ENCODE measurements at places on chromosomes 6 and 20.

GRCh38 chr6:161215193-161215592 lies 58.7 kb downstream of the AGPAT4 start:
- DNase-seq, result no peak

DNA sequence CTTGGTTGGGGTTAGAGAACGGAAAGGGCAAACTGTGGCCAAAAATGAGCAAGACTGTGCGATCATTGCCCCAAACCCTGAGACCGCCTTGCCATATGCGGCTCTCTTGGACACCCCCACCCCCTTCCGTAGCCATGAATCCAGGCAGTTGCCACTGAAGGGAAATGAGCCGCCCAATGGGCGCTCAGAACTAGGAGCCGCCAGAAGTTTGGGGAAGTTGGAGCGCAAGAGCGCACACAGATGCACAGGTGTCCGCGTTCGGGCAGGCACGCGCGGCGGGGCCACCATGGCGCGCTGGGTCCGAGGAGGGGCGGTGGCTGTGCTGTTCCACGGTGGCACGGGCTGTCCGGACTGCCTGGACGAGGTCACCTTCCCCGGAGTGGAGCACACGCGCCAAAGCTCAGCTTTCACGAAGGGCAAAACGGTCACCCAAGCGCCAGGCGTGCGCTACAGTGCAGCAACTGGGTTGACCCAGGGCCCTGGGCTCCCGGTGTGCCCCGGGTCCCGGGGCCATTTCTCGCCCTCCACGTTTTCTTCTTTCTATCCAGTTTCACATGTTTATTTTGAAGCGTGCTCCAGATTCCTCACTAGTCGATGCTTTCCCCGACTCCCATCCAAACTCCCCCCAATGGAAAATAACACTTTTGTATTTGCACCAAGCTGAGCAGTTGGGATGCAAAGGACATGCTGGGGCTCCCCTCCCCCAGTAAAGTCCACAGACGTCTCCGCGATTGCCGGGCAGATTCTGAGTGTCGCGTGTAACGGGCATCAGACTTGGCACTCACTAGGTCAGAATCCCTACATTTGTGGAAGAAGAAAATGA lies 906 bp upstream of the PDE10A start:
- DNase-seq, result no peak

DNA sequence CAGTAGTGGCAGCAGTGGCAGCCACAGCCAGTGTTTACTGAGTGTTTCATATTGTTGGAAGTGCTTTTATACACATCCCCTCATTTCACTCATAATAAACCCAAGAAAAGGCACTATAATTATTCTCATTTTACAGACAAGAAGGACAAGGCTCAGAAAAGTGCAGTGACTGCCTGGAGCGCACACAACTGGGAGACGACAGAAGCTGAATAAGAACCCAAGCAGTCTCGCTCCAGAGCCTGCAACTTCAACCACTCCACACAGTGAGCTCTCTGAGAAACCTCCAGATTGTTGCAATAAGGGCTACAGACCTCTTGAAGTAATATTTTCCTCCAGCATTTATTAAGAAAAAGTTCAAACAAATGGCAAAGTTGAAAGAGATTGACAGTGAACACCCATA lies 76.9 kb downstream of the PLCG1 start:
- no peak for DNase-seq

DNA sequence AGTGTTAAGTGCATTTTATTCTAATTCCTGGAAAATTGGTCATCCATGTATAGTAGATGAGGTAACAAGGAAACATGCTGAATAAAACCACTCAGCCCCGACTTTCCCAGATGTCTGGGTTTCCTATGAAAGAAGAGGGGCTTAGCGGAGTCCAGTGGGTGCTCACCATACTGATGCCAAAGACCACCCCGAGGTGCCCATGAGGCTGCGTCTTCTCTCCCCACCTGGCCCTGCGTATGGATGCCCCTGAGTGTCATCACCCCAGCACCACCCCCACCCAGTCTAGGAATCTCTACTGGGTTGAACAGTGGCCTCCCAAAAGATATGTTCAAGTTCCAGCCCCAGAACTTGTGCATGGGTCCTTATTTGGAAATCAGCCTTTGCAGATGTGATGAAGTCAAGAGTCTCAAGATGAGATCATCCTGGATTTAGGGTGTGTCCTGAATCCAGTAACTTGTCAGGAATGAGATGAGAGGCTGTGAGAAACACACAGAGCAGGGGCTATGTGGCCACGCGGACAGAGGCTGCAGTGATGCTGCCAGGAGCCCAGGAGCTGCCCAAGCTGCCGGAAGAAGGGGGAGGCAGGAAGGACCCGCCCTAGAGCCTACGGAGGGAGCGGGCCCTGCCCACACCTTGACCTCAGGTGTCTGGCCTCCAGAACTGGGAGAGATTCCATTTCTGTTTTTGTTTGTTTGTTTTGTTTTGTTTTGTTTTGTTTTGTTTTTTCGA lies 124.6 kb upstream of the CDH4 start:
- DNase-seq, result no peak

- no peak for DNase-seq
These were observed 12.1 kb upstream of the NFATC2 start for GRCh38 chr20:51554538-51555165.

DNA sequence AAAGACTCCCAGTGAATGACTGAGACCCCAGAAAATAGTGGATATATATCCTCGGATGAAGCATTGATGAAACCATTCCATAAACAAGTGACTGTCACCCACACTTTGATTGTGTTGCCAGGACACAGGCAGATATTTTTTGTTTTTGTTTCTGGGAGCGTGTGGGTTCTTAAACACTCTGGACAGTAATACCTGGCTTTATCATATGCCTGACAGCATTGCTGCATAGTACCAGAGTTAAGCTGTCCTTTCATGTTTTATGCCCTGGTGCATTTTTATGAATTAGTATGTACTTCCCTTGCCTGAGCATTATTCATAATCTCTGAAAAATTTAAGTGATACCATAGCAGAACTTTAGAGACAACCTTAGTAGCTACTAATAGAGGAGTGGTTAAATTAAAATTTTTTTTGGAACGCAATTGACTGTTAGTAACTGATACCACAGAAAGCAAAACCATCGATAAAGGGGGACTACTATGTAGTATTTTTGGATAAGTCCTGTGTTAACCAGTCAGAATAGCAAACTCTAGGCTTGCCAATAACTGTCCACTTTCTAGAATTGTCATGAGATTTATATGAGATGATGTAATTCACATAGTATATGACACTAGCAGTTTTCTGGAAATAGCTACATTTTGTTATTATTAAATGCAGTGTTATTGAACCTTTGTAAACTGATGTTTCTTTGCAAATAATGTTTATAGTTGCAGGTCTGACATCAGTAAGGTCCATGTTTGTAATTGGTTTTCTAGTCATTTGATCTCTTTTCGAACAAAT lies 30.4 kb downstream of the SENP6 start:
- no peak for DNase-seq

GRCh38 chr6:153602401-153602800 lies 436.6 kb upstream of the OPRM1 start:
- DNase-seq, result no peak

DNA sequence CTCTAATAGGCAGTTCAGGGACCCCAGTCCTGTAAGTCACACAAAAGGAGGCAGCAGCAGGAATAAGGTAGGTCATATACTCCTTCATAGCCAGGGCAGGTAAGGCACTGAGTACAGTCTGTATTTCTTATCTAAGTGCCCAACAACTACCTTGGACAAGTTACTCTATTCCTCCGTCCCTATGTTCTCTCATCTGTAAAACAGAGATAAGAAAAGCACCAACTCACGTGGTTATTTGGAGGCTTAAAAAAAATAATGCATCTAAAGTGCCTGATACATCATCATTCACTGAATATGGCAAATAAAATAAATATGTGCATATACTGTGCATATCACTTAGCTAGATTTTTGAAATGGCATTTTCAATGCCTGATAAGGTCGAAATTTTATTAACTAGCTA lies 298.1 kb upstream of the CDYL start:
- DNase-seq, result no peak

GRCh38 chr20:33175123-33175522 lies 7.2 kb downstream of the BPIFA2 start:
- no peak for DNase-seq

DNA sequence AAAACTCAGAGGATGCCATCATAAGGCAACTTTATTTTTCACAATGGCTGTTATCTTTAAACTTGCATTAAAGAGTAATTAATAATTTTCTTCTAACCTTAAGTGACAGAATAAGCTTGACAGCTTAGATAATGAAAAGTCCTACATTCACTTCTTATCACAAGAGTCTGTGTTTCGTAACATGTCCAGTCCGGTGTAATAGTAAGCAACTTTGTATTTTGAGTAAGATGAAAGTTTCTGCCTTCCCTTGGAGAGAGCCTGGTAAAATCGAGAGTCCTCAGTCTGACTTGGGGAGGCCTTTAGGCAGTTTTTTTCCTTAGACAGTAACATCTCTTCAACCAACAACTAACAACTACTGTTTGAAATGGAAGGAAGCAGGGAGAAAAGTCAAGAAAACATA lies 195.6 kb downstream of the GRM1 start:
- DNase-seq, result no peak

GRCh38 chr6:169975701-169976100 lies 224.3 kb downstream of the ERMARD start:
- DNase-seq, result no peak
